ENCODE measurements at places on chromosomes 6 and 20.

- DNase-seq = no peak
Measured at GRCh38 chr20:43066125-43066524, 123.6 kb downstream of the PTPRT start.

- no peak for DNase-seq
Measured at GRCh38 chr6:4608361-4609115, 167.7 kb upstream of the CDYL start.

- no peak for DNase-seq
Measured at GRCh38 chr20:3796477-3797225, 541 bp downstream of the CDC25B start.

DNA sequence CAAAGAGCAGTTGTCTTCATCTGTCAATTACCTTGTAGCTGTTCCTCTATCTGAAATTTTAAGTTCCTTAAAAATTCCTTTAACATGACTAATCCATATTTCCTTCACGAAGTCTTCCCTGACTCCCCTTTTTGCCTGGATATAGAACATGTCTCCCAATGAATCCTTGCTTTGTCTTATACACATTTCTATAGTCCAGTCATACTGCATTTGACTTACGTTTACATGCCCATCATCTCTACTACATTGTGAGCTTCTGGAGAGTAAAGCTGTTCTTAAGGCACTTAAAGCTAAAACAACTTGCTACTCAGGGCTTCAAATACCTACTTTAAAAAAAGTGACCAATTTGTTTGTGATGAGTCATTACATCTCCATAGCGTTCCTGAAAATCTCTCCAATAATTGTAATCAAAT lies 4.9 kb downstream of the REV3L start:
- no peak for DNase-seq

DNA sequence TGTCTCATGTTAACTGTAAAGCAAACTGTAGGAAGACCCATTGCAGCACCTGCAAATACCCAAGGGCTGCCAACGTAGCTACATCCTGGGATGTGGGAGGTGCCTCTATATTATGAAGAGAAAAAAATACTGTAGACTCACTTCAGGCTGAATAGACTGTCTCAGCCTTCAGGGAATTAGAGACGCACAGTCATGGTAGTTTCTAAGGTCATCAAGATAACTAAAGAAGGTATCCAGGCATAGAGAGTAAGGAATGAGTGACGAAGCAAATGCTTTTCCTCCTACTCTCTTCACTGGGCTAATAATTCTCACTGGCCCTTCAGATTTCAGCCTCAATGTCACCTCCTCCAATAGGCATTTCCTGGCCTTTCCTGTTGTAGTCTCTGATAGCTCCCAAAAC lies 121.6 kb upstream of the ECI2 start:
- no peak for DNase-seq

- no peak for DNase-seq
Measured at GRCh38 chr20:32209850-32210605, 2.3 kb downstream of the POFUT1 start.

- DNase-seq = no peak
Measured at GRCh38 chr20:45229264-45230056, 8.3 kb downstream of the SEMG2 start.

Measured in non-pigmented ciliary epithelial cell (primary cell).